ENCODE measurements at places on chromosomes 1 and 21. TPM values are rescaled to one million over a fixed set of nuclear protein-coding genes. Genes with fewer than 3 reads are reported as not detected.

The PRMT6 gene
- 12.9 TPM for total RNA-seq

The ACOT7 gene
- total RNA-seq = 126 TPM

- DNase-seq = no peak
Observed at GRCh38 chr1:113416496-113416895, 26.2 kb downstream of the MAGI3 start.

GRCh38 chr1:198158735-198159589 lies 2.2 kb downstream of the NEK7 start:
- peak; percentile 74 for DNase-seq

DNA sequence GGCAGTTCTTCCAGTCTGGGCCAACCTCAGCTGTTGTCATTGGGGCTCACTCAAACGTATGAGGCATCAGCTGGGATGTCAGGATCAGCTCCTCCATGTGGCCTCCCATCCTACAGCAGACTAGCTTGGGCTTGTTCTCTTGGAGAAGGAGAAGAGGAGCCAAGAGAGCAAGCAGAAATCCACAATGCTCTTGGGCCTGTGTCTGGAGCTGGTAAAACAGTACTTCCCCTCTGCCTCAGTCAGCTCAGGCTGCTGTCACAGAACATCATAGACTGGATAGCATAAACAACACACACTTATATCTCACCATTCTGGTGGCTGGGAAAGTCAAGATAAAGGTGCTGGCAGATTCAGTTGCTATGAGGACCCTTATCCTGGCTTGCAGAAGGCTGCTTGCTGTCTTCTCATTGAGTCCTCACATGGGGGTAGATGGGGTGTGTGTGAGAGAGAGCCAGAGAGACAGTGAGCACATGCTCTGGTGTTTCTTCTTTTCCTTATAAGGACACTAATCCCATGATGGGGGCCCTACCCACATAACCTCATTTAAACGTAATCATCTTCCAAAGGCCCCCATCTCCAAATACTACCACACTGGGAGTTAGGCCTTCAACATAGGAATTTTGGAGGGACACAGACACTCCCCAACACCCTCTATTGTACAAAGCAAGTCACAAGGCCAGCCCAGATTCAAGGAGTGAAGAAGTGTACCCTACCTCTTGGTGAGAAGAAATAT lies 16.3 kb upstream of the DNAJC6 start:
- DNase-seq = no peak

The RUNX3 gene
- not detected for total RNA-seq

- no peak for DNase-seq
Observed at GRCh38 chr1:73782901-73783300, 415.1 kb downstream of the LRRIQ3 start.

DNA sequence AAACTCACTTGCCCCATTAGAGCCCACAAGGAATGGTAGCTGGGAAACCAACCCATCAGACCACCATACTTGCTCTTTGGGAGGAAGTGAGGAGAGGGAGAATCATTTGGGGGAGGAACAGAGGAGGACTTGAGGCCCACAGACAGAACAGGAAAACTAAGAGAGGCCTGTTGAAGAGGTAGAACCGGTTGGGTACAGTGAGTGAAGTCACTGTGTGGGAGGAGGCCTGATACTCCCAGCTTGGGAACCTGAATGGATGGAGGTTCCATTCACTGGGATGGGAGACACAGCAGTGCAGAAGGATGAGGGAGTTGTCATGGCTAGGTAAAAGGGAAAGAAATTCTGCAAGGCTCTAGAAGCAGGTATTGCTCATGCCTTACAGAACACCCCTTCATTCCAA lies 63.4 kb upstream of the PSEN2 start:
- no peak for DNase-seq

DNA sequence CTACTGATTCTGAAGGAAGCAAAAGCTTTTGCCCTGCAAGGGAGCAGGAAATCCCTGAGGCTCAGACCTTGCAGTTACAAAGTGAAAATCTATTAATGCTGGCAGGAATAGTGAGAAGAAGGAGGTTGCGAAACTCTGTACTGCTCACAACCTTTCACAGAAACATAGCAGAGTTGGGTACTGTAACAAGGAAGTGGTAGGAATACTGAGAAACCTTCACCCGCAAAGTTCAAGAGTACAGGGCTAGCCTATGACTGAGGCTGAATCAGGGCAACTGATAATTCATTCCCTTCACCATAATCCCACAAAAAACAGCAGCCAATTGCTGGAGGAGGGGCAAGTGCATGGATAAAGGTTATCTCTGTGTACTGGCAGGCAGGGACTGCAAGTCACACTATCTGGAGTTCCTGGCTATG lies 23.9 kb upstream of the KCTD3 start:
- DNase-seq = peak; percentile 28

GRCh38 chr1:167409183-167409582 lies 109.1 kb downstream of the CD247 start:
- DNase-seq = no peak

- no peak for DNase-seq
Observed at GRCh38 chr1:82503822-82504221, 703.1 kb downstream of the ADGRL2 start.

The CD1E gene
- not detected for total RNA-seq

GRCh38 chr1:52604063-52604770 lies 2.0 kb downstream of the GPX7 start:
- peak; percentile 55 for DNase-seq

The MAN1C1 gene
- not detected for total RNA-seq

The VTCN1 gene
- total RNA-seq = not detected

The C8A gene
- not detected for total RNA-seq

The NDUFS5 gene
- 205 TPM for total RNA-seq

GRCh38 chr21:42163511-42163863 lies 55.5 kb upstream of the ABCG1 start:
- DNase-seq = no peak

DNA sequence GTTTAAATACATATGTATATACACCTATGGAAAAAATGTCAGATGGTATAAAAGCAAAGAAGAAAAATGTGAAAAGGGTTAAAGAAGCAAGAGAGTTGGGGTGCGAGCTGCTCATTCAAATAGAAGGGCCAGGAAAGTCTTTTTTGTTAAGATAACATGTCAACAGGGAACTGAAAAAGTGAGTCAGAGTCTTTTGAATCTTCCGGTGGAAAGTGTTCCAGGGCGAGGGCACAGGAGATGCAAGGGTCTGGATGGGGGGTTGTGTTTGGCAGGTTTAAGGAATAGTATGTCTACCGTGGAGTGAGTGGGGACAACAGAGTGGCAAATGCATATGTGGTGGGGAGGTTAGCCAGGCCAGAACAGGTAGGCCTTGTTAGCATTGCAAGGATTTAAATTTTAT lies 22.2 kb upstream of the GNG12 start:
- DNase-seq = no peak

- no peak for DNase-seq
Observed at GRCh38 chr1:18348354-18348753, 132.4 kb upstream of the KLHDC7A start.

GRCh38 chr1:44693900-44694299 lies 19.4 kb downstream of the ARMH1 start:
- DNase-seq = no peak

The LRP8 gene
- total RNA-seq = 11.0 TPM

GRCh38 chr1:162922201-162922600 lies 61.2 kb upstream of the CCDC190 start:
- no peak for DNase-seq

- no peak for DNase-seq
Observed at GRCh38 chr21:46284077-46284644, 1.2 kb downstream of the MCM3AP start.

DNA sequence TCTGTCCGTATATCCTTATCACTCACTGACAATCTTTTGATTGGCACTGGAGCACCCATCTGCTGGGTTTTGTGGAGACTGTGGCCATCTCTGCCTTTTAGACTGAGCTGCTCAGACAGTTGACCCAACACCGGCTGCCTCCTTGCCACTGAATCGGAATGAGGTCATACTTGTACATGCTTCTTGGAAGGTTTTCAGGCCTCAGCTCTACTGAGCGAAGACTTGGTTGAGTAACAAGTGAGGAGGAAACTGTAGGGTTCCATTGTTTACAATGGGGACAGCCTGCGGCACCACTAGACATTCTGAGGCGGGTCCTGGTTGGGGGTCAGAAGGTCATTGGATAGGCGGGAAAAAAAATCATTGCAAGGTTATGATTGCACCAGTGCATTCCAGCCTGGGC lies 320.3 kb downstream of the KIF26B start:
- DNase-seq = peak; percentile 59

GRCh38 chr1:40199126-40199525 lies 37.9 kb downstream of the RLF start:
- DNase-seq = no peak

- no peak for DNase-seq
Observed at GRCh38 chr1:116277840-116278540, 95.1 kb upstream of the ATP1A1 start.

DNA sequence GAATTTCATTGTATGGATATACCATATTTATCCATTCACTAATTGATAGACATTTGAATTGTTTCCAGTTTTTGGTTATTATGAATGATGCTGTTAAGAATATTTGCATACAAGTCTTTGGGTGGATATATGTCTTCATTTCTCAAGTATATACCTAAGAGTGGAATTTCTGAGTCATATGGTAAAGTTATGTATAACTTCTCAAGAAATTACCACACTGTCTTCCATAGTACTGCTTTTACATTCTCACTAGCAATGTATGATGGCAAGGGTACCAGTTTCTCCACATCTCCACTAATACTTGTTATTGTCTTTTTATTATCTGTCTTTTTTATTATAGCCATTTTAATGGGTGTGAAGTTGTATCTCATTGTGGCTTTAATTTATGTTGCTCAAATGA lies 74.6 kb upstream of the TENT5C start:
- no peak for DNase-seq

- DNase-seq = peak; percentile 35
Observed at GRCh38 chr1:218930472-218931241, 243.0 kb upstream of the LYPLAL1 start.

The C2CD4D gene
- total RNA-seq = not detected

- DNase-seq = no peak
Observed at GRCh38 chr1:192566657-192567056, 8.9 kb upstream of the RGS1 start.

DNA sequence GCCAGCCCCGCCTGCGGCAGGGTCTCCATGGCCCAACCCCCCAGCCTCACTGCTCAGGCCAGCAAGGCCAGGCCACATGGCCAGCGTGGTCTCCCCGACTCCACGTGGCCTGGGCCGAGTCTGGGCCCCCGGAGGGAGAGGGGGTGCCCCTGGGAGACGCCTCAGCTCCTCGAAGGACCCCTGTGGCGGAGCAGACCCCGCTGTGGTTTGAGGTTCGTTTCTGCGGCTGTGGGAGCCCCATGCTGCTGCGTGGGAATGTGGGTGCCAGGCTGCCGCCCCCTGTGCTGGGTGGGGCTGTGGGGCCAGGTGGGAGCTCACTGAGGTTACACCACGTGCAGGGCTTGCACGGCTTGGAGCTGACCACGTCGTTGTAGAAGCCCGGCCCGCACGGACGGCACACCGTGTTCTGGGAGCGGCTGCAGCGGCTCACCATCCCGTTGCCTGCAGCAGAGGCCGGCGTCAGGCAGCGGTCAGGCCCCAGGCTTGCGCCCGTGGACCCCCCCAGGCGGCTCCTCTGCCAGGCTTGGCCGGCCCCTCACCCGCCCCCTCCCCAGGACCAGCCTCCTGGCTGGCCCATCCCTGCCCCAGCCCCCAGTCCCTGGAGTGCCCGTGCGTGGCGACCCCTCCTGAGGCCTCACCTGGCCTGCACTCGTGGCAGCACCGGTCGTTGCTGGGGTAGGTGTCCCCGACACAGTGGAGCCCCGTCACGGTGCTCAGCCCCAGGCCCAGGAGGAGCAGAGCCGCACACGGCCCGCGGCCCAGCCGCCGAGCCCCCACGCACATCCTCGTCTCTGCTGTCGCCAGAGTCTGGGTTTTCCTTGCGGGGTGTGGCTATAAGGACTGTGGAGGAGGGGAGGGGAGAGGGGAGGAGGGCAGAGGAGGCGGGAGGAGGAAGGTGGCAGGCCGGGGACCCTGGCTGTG lies at the start of gene TNFRSF4:
TSS of gene TNFRSF4 (minus strand) at position 809 of the 921 bp plus-strand sequence. CDS start at position 783, 26 bp downstream.
- no peak for DNase-seq

The OR2T11 gene
- total RNA-seq = not detected

DNA sequence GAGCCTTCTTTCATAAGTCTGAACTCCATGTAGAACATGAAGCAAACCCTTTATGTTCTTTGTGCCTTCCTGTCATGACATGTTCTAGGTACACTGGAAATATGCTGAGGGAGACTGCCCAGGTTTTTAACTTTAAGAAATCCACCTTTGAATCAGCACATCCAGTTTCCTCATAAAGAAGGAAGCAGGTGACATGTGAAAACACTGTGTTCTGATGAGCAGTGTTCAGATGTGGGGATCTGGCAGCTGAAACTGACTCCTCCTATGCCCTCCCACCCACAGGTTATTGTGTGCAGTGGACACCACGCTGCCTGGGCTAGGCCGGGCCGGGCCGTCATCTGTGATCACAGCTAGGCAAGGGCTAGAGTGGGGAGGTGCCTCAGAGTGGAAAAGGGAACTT lies 51.1 kb downstream of the CNN3 start:
- no peak for DNase-seq

The CD5L gene
- not detected for total RNA-seq

GRCh38 chr1:170932236-170932635 lies 3.1 kb upstream of the MROH9 start:
- no peak for DNase-seq

DNA sequence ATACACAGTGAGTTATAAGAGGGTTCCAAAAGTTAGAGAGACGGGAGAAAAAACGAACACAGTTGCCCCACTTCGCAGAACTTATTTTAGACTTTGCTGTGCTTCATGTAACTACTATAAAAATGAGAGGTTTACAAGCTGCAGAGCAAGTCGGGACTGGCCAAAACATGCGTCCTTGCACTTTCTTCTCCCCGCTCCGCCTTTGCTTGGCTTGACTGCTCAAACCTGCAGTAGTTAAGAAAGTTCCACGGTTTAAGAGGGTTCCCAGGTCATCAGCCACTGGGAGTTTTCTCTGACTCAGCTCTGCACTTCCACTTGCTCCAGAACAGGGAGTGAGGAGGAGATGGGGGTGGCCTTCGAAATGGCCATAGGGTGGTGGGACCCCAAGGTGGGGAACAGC lies 36.2 kb downstream of the CLIC6 start:
- DNase-seq = no peak

DNA sequence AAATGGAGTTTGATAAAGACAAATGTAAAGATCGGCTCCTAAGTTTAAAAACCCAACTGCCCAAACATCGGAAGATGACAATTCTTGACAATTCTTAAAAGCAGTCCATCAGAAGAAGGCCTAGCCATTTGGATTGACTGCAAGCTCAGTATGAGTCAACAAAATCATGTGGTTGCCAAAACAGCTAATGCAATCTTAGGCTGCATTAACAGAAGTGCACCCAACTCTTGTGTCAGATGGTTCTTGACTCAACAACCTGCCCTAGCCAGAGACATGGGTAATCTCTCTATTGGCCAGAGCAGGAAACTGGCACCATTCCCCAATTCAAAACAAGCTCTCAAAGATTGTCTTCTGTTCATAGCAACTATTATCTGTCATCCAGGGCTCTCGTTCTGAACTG lies 9.9 kb upstream of the NCF2 start:
- peak; percentile 83 for DNase-seq

GRCh38 chr1:206916000-206916709 lies 5.6 kb downstream of the FCMR start:
- DNase-seq = no peak

The WDR64 gene
- not detected for total RNA-seq

The CSF1 gene
- 71.8 TPM for total RNA-seq
